Effector CD4-positive, alpha-beta T cell (primary cell): ENCODE measurements at places on chromosomes 11 and 22.

DNA sequence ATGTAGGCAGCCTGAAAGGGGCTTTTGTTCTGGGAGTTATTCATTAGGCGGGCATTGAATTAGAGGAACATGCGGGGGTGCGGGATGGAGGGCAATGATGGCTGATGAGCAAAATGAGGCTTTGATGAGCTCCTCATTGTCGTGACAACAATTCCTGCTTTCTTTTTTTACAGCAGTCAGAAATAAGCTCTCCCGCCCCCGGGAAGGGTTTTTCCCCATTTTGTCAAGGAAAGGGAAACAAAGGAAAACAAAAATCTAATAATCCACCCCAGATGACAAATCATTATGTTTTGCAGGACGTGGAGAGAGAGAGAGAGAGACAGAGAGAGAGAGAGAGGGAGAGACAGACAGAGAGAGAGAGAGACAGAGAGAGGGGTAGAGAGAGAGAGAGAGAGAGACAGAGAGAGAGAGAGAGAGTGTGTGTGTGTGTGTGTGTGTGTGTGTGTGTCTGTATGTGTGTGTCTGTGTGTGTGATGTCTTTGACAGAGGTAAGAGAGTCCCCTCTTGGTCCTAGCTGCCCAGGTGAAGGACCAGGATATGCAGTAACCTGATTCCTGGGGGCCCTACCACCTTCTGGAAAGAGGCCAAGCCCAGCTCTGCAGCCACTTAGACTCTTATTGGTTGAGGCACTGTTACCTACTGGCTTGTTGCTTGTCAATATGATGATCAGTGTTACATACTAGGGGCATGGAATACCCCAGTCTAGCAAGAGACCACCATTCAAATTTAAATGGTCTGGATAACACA, 46.7 kb upstream of the PARVA start:
- DNase-seq, result no peak

DNA sequence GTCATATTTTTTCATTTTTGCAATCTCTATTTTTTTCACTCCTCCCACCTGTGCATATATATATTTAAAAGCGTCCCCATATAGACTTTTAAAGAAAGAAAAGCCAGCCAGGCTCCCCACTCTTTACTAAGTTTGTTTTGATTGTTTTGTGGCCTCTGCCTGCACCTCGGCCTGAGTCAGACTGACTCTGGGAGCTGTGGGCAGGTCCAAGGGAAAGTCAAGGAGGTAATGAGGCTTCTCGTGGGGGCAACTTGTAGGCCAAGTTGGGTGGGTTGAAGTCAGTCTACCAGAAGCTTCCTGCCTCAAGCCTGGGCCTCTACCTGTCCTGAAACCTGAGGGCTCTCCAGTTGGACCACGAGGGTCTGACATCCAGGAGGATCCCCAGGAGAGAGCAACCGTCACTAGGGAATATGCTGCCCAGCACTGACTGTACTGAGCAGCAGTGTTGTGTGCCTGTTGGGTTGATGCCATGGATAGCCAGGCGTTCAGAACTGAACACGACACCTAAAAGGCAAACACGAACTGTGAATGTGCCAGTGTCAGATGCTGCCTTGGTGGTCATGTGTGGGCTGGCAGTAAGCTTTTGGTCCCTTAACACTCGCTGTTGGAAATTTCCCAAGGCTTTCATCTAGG, 58.8 kb downstream of the BMAL1 start:
- no peak for DNase-seq

GRCh38 chr11:8683115-8683807, 669 bp downstream of the RPL27A start:
- peak; percentile 10 for DNase-seq

DNA sequence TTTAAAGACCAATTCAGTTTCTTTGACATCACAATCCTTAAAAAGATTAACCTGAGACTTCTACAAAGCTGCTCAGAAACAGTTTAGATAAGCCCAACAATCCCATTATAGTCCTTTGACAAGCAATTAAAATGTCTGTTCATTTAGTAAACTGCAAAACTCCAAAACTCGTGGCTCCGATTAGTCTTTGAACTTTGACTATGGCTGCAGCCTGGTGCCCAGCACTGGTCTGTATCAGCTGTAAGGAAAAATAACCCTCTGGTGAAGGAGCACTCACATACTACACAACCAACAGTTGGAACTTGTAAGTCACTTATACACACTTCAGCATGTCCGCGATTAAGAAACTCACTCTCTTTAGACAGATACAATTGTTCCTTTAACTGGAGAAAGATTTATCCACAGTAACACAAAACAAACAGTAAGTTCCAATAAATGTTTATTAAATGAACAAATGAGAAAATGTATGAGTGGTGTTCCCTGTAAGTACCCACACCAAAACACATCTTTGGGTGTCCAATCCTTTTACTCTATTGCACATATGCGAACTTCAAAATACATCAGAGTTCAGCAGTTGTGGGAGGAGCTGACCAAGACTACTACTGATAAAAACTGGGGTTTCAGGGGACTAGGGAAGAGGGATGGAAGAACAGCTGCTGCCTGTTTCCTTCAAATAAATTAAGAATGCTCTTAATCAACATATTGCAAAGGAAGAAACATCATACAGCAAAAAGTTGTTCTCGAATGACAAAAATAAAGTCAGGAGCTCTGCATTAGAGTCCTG, 36.4 kb downstream of the PITPNB start:
- DNase-seq, result no peak

- no peak for DNase-seq
Observed at GRCh38 chr11:98143661-98144060, 877.1 kb upstream of the CNTN5 start.

DNA sequence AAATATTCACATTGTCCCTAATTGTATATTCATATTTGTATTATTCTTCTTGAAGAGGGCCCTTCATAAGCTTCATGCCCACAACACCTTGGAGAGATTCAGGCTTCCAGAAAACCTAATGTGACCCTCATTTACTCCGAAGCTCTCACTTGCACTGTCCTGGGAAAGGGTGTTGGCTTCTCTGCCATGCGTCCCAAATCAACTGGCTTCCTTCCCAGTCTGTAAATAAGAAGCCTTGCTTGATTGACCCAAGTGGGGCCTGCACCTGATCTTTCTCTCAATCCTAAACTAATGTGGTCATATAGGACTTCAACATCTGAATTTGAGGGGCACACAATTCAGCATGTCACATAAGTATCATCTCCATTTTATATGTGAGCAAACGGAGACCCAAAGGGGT, 40.5 kb upstream of the ZBTB16 start:
- DNase-seq, result no peak

DNA sequence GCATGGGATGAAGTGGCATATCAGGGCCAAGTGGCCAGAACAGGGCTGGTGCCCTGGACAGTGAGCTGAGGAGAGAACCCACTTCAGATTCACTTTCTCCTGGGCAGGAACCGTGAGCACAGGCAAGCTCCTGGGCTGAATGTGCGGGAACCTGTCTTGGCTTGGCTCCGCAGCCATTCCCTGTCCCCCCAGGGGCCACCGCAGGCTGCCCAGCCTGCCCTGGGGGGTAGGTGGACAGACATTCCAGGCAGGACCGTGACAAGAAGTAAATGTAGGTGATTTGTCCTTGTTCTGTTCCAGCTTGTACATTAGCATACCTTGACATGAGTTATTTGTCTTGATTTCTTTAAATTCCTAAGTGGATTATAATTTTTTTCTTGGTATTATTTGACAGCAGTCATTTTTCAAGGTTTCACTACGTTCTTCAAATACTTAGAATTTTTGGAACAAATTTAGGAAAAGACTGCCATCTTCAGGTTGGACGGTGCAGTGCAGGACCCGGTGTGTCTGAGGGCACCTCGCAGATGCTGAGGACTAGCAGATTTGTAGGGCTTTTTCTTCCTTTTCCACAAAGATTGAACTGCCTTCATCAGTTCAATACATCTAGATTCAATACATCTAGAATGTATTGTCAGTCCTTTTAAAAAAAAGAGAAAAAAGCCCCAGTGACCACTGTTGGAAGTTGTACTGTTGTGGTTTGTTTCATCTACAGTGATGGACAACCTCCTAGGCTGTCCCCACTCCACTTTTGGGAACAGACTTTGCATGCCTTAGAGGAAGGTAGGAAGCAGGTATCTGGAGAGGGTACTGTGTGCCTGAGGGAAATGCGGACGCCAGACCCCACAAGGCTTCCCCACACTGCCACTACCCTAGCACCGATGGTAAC, 115.1 kb upstream of the RASSF10 start:
- DNase-seq, result peak; percentile 45

GRCh38 chr11:10012068-10012467, 282.0 kb downstream of the SBF2 start:
- DNase-seq, result no peak

- DNase-seq, result no peak
Observed at GRCh38 chr11:96293598-96294021, 49.4 kb downstream of the MAML2 start.

GRCh38 chr11:3041699-3042441, 15.4 kb downstream of the CARS1 start:
- no peak for DNase-seq

- no peak for DNase-seq
Observed at GRCh38 chr11:65915101-65915820, 3.6 kb downstream of the C11orf68 start.

GRCh38 chr11:107719557-107720302, 7.9 kb upstream of the SLN start:
- no peak for DNase-seq
